Kidney (tissue), 22 donors: ENCODE measurements at places on chromosomes 6 and 20.
A peak's percentile ranks its signal among the peaks of the same experiment; 100 is the strongest.

- DNase-seq = peak; percentile 46
These were observed 100.8 kb upstream of the FRMD1 start for GRCh38 chr6:168179702-168180382.

DNA sequence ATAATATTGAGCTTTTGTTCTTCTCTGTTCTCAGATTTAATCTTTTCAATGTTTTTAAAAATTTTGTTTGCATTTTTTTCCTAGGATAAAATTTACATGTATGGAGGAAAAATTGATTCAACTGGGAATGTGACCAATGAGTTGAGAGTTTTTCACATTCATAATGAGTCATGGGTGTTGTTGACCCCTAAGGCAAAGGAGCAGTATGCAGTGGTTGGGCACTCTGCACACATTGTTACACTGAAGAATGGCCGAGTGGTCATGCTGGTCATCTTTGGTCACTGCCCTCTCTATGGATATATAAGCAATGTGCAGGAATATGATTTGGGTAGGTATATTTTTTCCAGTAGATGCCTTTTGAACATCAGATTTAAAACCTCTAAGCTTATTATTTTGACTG, 89.8 kb downstream of the ATRN start:
- DNase-seq = no peak

DNA sequence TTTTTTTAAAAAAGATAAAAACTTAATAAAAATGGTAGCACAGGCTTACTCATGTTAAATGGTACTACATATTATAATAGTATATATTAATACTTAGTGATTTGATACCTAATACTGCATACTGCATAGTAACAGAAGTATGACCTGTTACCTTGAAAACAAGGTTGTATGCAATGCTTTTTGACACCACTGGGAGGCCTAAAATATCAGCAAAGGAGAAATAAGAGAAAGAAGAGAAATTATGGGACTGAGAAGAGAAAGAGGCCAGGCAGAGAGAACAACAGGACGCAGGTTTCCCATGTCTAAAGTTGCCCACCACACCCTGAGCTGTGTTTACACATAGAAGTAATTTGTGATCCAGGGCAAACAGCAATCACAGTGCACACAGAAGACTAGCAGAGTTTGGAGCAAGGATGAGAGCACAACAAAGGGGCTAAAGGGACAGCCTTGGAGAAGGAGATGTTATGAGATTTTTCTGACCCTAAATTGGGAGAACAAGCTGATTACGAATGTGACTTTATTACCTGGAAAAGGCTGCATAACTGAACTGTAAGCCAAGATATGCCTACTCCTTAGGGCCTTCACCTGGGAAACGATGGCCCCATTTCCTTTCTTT, 73.2 kb downstream of the ROS1 start:
- DNase-seq = no peak

- DNase-seq = no peak
These were observed 35.8 kb downstream of the RIPOR2 start for GRCh38 chr6:24899997-24900325.

DNA sequence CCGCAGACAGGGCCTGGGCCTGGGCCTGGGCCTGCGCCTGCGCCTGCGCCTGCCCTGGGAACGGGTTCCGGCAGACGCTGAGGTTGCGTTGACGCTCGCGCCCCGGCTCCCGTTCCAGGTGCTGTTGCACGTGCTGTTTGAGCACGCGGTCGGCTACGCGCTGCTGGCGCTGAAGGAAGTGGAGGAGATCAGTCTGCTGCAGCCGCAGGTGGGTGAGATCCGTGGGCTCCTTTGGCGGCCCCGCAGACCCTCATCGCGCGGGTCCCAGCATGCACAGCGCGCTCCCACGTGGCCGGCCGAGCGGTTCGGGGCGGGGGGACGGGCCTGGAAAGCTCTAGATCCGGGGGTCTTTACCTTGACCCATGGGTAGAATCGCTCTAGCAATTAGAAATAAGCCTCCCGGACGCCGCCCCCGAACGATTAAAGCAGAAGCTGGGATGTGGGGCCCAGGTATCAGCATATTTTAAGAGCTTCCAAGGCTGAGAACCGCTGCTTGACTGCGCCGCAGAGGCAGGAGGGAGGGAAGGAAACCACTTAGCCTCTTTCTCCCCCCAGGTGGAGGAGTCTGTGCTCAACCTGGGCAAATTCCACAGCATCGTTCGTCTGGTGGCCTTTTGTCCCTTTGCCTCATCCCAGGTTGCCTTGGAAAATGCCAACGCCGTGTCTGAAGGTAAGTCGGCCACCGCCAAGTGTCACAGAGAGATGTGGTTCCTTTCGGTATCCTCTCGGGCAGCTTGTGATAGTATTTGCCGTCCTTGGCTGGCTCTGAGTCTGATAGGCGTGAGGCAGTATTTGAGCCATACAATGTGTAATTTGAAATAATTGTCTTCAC, 508 bp downstream of the NOP56 start:
- no peak for DNase-seq

- DNase-seq = no peak
These were observed 60.4 kb downstream of the HAO1 start for GRCh38 chr20:7879883-7880282.

GRCh38 chr20:12965212-12965869, 43.4 kb upstream of the SPTLC3 start:
- no peak for DNase-seq

DNA sequence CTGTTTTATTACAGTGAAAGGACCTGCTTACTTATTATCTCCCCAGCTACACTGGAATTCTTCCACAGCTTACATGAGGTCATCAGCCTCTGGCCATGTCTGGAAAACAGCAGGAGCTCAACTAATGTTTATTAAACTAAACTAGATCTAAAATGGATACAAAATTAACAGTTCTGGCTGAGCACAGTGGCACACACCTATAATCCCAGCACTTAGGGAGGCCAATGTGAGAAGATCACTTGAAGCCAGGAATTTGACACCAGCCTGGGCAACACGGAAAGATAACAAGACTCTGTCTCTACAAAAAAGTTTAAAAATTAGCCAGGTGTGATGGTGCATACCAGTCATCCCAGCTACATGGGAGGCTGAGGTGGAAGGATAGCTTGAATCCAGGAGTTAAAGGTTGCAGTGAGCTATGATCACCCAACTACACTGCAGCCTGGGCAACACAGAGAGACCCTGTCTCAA, 220.8 kb upstream of the MARCKS start:
- DNase-seq = no peak

DNA sequence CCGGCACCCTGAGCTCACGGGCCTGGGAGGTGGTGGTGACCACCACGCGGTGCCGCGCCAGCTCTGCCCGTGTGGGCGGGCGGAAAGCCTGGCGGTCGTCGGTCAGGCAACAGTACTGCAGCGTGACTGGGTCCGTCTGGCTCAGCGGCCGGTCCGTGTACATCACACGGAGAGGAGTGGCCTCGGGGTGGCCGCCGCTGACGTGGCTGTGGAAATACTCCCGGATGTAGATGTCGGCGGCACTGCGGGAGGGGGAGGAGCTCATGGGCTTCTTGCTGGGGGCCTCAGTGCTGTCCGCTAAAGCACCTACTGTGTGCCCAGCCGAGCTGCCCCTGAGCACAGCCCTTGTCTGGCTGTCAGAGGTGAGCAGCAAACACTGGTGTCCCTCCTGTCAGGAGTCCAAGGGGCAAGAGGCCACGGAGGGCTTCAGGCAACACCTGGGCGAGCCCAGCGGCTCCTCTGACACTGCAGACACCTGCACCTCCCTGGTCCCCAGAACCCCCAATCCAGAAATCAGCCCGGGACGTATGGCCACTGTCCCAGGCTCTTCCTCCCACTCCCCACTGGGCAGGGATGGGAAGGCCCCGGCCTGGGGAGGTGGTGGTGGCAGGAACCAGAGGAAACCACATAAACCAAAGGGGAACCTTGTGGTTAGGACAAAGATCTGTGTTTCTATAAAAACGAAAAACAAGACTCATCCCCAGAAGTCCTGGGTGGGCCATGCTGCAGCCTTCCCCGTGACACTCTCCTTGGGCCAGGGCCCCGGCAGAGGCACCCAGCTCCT, 6.5 kb downstream of the HELZ2 start:
- no peak for DNase-seq

- no peak for DNase-seq
These were observed 28.5 kb downstream of the ERMARD start for GRCh38 chr6:169779896-169780295.

DNA sequence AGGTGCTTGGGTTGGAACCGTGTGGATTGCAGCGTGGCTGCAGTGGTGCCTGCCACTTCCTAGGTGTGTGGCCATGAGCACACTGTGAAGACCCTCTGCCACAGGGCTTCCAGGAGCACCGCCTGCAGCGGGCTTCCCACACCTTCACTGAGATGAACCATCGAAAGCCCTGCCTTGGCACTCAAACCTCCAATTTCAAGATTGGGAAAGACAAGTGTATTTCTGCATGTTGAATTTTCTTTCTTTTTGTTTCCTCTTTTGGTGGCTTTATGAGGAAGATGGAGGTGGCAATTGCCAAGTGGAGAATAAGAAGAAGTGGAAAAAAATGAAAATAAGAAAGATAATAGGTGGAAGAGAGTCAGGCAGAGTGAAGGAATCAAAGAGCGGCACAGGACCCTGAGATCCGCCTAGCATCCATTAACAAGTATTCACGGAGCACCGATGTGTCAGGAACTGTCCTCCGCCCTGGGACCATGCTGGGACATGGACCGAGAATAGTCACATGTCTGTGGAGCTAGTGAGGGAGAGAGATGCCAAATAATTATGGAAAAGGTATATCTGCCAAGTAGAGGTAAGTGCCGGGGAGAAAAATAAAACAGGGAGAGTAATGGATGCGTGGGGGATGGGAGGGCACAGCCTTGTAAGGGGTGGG, 159.9 kb downstream of the BCAS1 start:
- no peak for DNase-seq

- DNase-seq = no peak
These were observed 48.5 kb upstream of the PDYN start for GRCh38 chr20:2042400-2042799.

GRCh38 chr6:125789167-125789566, 1.6 kb upstream of the NCOA7 start:
- DNase-seq = no peak

GRCh38 chr20:21933526-21933925, 228.1 kb downstream of the PAX1 start:
- DNase-seq = no peak

DNA sequence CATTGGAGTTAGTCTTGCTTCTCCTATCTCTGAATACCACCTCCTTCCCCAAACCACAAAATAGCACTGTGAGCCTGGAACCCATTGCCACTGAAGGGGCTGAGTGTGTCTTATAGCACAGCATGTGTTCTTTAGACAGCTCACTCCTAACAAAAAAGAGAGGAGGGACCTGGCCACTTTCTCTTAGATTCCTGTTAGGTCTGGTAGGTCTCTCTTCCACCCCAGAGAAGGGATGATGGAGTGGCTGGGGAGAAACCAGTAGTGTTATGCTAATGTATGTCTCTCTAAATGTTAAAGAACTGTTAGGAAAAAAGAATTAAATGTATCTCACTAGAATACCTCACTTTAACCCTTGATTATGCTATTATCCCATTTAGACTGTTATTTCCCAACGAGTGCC, 340.3 kb downstream of the EPHA7 start:
- DNase-seq = no peak

DNA sequence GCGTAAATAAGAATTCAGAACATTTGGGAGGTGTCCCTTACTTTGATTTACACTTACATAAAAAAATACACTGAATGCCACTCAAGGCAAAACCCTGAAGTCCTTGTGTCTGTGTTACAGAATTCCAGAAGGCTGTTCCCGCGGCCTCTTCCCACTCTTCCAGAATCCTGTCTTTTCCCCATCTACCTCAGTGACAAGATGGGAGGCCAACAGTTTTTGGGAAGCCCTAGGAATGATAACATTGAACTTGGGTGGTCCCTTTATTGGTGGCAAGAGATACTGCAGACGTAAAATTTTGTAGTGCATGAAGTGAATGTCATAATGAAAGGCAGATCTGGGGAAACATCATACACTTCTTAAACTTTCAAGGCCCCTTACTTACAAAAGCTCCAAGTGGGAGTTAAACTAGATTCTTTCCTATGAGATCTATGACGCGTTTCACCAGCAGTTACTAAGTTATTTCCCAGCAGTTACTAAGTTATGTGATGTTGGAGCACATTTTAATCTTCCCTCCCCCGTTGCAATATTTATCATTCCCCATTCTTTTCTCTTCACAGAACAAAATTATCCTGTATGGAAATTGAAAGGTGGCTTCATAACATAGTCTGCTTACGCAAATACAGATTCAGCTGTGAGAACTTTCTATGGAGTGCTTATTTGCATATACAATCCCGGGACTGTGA, 79.5 kb downstream of the BCAS1 start:
- no peak for DNase-seq

- DNase-seq = no peak
These were observed 119.2 kb upstream of the TMEM170B start for GRCh38 chr6:11418290-11418905.

DNA sequence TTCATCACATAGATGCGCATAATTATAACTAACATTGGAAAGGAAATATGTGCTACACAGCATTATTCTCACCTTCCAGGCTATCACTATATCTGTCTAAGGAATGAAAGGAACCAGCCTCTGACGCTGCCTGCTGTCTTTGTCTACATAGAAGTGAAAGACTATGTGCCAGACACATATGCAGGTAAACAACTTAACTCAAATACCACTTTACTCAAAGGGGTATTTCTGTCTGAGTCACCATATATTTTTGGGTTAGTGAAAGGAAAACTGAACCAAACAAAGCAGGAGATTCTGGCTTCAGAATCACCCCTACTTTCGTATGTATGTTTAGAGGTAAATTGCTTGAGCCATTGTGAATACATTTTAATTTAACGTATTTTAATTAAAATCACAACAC, 328.6 kb upstream of the PLCB4 start:
- DNase-seq = no peak

- DNase-seq = no peak
These were observed 5.6 kb downstream of the NR2E1 start for GRCh38 chr6:108171291-108171917.

DNA sequence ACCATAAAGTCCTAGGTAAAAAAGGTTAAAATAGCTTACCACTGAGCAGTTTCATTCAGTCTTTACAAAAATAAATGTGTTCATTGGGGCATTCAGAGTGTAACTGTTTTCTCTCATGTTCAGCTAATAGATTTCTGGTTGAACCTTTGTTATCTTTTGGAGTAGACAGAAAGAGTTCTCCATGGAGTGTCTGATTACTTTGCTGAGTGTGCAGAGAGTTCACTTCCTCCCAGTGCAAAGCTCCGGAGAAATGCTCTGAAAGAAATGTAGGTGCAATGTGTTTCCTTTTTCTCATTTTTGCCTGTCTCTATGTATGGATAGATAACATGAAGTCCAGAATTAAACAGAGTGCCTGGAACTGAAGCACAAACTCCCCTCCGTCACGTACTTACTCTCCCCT, 52.6 kb downstream of the JAG1 start:
- DNase-seq = no peak

- peak; percentile 50 for DNase-seq
These were observed 402.8 kb upstream of the JAG1 start for GRCh38 chr20:11076434-11077105.

DNA sequence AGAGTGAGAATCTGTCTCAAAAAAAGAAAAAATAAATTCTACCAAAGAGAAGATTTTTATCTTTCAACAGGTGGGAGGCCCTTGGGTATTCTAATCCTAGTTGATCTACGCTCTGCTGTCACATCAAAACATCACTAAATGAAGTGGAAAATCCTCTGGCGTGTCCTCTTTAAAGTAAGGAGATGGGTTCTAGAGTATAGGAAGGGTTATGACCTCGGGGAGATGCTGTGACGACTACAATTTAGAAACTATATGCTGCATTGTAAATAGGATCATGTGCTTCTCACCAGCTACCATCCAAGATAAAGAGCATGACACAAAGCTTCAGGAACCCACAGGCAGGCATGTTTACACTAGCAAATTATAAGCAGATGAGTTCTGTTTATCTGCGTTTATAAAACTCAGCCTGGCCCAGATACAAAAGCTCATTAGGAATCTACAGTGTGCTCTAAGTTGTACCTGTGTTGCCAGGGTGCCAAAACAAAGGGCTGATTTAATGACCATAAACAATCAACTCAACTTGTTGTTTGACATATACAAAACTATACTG, 197.1 kb upstream of the PLN start:
- no peak for DNase-seq
